Heart left ventricle (tissue), 16 donors: ENCODE measurements at places on chromosomes 6 and 20. TPM values are rescaled to one million over a fixed set of nuclear protein-coding genes. Genes with fewer than 3 reads are reported as not detected.

DNA sequence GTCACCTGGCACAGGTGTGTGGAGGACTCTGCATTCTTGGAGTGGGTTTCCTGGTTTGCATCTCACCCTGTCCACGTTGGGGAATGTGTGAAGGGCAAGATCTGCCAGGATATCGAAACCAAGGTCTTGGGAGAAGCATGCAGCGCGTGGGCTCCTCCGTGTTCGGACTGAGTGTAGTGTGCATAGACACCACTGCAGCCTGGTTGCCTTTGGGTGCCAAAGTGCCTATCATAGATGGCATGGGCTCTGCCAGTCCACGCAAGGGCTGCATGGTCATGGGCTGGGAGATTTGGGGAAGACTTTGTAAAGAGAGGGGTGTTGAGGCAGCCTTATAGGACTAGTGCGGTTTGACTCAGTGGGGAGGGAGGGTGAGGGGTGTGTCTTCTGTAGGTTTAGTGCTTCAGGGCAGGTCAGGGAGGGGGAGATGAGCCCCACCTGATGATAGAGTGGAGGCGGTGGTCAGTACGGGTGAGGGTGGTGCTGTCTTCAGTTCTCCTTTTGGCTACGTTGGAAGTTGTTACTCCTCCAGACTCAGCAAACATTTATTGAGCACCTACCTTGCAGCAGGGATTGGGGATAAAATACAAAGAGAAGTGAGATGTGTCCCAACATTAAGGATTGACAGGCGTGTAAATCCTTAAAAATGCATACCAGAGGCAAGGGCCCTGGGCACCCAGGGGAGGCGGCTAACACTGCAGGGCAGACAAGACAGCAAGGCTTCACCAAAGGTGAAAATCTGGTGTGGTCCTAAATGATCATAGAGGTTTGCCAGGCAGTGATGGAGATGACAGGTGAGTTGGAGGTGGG lies 28.3 kb downstream of the DUSP22 start:
- no peak for DNase-seq

- no peak for DNase-seq
These were observed 12.7 kb downstream of the SAYSD1 start for GRCh38 chr6:39102071-39102820.

DNA sequence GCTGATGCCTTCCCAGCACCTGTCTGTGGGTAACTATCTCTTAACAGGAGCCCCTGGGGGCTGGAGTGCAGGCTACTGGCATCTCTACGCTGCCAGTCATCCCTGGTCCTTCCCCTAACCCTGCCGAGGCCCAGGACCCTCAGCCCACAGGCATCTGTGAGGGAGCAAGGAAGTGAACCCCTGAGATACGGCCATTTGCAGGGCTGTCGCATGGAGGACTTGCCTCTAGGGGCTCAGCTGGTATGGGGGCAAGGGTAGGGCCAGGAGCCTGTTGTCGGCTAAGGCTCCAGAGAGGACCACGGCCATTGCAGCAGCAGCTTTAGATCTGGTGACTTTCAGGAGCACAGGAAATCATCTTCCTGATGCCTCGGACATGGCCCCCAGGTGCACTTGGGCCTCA lies 49.7 kb downstream of the MAP3K4 start:
- no peak for DNase-seq

- no peak for DNase-seq
These were observed 277.1 kb downstream of the KHDC1L start for GRCh38 chr6:72948153-72948552.

DNA sequence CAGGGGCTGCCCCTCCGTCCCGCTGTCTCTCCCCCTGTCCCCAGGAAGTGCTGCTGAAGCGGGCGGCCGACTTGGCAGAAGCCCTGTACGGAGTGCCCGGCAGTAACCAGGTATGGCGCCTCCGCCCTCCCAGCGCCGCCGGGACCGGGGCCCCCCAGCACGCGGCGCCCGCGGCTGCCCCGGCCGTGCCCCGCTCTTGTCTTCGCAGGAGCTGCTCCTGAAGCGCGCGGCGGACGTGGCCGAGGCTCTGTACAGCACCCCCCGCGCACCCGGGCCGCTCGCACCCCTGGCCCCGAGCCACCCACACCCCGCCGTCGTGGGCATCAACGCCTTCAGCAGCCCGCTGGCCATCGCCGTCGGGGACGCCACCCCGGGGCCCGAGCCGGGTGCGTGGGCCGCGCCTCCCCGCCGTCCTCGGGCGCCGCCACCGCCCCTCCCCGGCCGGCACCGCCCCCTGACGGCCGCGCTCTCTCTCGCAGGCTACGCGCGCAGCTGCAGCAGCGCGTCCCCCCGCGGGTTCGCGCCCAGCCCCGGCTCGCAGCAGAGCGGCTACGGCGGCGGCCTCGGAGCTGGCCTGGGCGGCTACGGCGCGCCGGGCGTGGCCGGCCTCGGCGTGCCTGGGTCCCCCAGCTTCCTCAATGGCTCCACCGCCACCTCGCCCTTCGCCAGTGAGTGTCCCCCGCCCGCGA lies 48.4 kb downstream of the CPXM1 start:
- DNase-seq = no peak

GRCh38 chr20:40317156-40317790 lies 371.8 kb downstream of the MAFB start:
- DNase-seq = no peak

DNA sequence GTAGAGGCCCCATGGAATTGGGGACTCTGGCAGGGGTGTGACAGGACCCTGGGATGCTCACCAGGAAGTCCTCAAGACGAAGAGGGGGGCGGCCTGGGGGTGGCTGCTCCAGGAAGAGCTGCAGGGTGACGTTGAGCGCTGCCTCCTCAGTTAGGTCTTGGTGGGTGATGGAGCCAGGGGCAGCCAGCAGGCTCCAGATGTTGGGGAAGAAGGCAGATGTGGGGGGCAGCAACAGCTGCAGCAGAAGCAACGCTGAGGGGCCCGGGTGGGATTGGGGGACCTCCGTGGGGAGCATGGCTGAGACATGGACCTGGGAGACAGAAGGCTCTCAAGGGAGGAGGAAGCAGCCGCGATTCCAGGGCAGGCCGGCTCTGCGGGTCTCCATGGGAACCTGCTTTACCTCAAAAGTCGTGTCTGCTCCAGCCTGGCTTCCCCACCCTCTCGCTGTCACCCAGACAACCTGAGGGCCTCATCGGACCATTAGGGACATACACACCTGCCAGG lies 591 bp downstream of the VWA7 start:
- DNase-seq = no peak

DNA sequence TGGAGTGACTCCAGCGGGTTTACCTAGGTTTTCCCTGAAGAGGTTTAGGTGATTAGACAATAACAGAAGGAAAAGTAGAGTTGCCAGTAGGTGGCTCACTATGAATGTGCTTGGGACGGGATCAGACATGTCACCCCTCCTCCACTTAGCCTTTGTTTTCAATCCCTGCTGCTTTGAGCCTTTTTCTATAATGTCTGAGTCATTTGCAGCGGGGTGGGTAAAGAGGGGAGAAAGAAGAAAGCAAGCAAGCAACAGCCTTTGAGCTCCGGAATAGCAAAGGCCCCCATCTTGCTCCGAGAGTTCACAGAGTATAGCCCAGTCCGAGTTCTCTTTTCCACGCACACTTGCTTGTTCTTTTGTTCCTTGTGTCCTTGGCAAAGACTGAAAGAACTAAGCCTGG lies 129.1 kb downstream of the PACRG start:
- no peak for DNase-seq

DNA sequence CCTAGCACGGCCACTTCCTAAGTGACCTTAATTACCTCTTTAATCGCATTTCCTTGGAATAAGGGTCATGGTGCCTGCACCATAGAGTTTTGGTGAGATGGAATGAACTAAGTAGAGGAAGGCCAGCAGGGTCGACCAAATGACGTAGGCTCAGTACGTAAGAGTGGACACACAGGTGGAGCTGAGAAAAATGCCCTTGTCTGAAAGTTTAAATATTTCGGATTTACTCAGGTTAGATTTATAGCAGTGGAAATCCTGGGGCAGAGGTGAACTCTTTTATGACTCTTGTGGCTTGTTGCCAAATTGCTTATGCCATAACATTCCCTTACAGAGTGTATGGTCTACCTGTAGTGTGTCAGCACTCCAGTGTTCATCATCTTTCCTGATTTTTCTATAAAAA lies 23.6 kb upstream of the BTBD3 start:
- no peak for DNase-seq

The HTR1E gene
- polyA plus RNA-seq = not detected

The ANGPT4 gene
- polyA plus RNA-seq = 0.11 TPM

The CGA gene
- 0.40 TPM for polyA plus RNA-seq

The RIMS4 gene
- 0.04 TPM for polyA plus RNA-seq

The OSER1 gene
- 11.9 TPM for polyA plus RNA-seq
